ENCODE measurements at places on chromosomes 2 and 18. TPM values are rescaled to one million over a fixed set of nuclear protein-coding genes. Genes with fewer than 3 reads are reported as not detected.

KYNU gene
- 0.75 TPM for polyA plus RNA-seq

VAPA gene
- polyA plus RNA-seq: 164 TPM

MRPL44 gene
- polyA plus RNA-seq: 13.9 TPM

MAP2 gene
- polyA plus RNA-seq: 0.26 TPM

DPP4 gene
- 9.8 TPM for polyA plus RNA-seq

DNA sequence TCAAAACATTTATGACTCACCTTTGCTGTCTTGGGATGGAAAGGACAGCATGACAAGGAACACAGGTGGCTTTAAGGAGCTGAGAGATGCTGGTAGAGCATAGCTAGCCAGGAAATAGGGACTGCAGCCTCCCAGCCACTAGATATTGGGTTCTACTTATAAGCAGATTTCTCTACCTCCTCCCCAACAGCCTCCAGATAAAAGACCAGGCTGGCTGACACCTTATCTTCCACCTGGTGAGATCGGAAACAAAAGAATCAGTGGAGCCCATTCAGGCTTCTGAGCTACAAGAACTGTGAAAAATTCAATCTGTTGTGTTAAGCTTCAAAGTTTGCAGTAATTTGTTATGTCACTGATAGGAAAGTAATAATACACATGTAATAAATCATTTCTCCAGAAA lies 1278.5 kb upstream of the ZEB2 start:
- H3K27ac ChIP-seq: no peak overlapping the region
- H3K27me3 ChIP-seq: no peaks in the 10 kb centered on the region
- H3K4me3 ChIP-seq: no peak overlapping the region
- H3K36me3 ChIP-seq: no peaks in the 10 kb centered on the region

- no peaks in the 10 kb centered on the region for H3K27me3 ChIP-seq
- H3K27ac ChIP-seq: no peak overlapping the region
- H3K4me1 ChIP-seq: no peaks in the 10 kb centered on the region
These were observed 48.1 kb upstream of the ARL4C start for GRCh38 chr2:234544659-234545611.

DNA sequence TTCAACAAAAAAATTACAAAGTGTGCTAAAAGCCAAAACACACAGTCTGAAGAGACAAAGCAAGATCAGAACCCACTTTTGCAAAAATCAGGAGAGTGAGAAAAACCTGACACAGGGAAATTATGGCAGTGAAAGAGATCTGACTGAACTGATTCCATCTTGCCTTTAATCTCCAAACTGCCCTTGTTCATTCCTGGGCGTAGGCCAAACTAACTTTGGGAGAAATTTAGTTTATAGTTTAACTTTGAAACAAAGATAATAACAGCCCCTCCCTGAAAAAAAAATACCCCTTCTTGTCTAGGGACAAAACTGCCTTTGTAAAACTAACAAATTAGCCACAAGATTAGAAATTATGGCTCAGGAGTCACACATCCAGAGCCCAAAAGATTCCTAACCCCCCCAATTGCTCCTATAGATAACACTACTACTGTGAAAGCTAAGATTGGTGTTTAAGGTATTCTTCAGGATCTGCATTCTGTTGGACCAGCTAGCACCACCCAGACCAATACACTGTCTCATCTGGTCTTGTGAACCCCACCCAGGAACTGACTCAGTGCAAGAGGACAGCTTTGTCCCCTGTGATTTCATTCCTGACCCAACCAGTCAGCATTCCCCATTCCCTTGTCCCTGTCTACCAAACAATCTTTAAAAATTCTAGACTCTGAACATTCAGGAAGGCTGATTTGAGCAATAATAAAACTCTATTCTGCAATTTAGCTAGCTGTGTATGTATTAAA lies 226.1 kb upstream of the SH3BP4 start:
- H3K4me1 ChIP-seq: peaks cover 3% of the 10 kb centered on the region
- no peaks in the 10 kb centered on the region for H3K36me3 ChIP-seq
- DNase-seq: peak; percentile 27
- H3K27ac ChIP-seq: no peak overlapping the region
- H3K4me3 ChIP-seq: no peak overlapping the region

DNA sequence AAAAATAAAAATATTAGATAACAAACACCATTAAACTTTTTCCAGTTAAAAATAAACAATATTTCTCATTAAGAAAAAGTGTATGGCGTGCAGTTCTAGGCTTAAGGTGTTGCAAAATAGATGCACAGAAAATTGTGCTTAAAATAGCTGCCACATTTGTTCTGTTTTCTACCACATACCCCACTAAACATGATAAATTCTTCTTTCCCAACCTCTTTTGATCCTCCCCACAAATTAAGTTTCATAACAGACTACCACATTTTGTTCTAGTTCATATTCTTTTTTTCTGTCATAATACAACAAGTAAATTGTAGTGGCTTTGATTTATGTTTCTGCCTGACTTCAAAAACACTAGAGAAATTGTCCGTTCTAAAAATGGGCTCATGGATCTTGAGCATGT lies 64.5 kb downstream of the ARHGAP28 start:
- H3K36me3 ChIP-seq: peaks cover 3% of the 10 kb centered on the region
- no peaks in the 10 kb centered on the region for H3K27me3 ChIP-seq
- no peak for DNase-seq
- no peak overlapping the region for H3K4me3 ChIP-seq
- H3K27ac ChIP-seq: no peak overlapping the region

DNA sequence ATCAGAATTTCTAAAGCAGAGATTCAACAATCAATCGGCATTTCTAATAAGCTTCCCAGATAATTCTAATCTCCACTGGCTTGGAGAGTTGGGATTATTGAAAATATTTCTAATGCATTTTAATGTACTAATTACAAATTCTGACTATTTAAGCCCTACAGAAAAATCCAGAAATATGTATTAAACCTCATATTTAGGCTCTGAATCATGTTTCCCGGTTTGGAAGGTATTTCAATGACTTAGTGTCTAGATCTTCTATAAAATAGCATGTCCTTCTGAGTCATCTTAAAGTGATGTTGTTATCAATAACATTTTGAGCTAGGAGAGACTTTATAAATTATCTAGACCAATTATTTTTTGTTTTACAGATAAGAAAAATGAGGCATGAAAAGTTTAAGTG lies 258.8 kb upstream of the NRXN1 start:
- no peaks in the 10 kb centered on the region for H3K27me3 ChIP-seq
- no peaks in the 10 kb centered on the region for H3K4me1 ChIP-seq
- no peak overlapping the region for H3K27ac ChIP-seq
- no peaks in the 10 kb centered on the region for H3K36me3 ChIP-seq
- DNase-seq: peak; percentile 72
- no peak overlapping the region for H3K4me3 ChIP-seq

- H3K36me3 ChIP-seq: no peaks in the 10 kb centered on the region
- no peak overlapping the region for H3K27ac ChIP-seq
- H3K27me3 ChIP-seq: no peaks in the 10 kb centered on the region
- no peak overlapping the region for H3K4me3 ChIP-seq
- H3K4me1 ChIP-seq: no peaks in the 10 kb centered on the region
- no peak for DNase-seq
These were observed 114.3 kb downstream of the ARHGEF4 start for GRCh38 chr2:130951018-130951417.

GRCh38 chr2:168624028-168624427 lies 168.0 kb downstream of the CERS6 start:
- H3K27ac ChIP-seq: no peak overlapping the region
- H3K4me3 ChIP-seq: no peak overlapping the region
- DNase-seq: no peak
- H3K4me1 ChIP-seq: no peaks in the 10 kb centered on the region
- H3K27me3 ChIP-seq: no peaks in the 10 kb centered on the region

- H3K4me1 ChIP-seq: peaks cover 13% of the 10 kb centered on the region
- no peak overlapping the region for H3K27ac ChIP-seq
- no peaks in the 10 kb centered on the region for H3K27me3 ChIP-seq
- H3K36me3 ChIP-seq: no peaks in the 10 kb centered on the region
- H3K4me3 ChIP-seq: no peak overlapping the region
- no peak for DNase-seq
These were observed 33.3 kb downstream of the DOCK10 start for GRCh38 chr2:225008935-225009334.

- H3K27ac ChIP-seq: no peak overlapping the region
- no peaks in the 10 kb centered on the region for H3K27me3 ChIP-seq
- no peak for DNase-seq
- H3K4me1 ChIP-seq: no peaks in the 10 kb centered on the region
- no peak overlapping the region for H3K4me3 ChIP-seq
- no peaks in the 10 kb centered on the region for H3K36me3 ChIP-seq
These were observed 116.1 kb upstream of the CYP26B1 start for GRCh38 chr2:72263776-72264060.

- no peaks in the 10 kb centered on the region for H3K27me3 ChIP-seq
- H3K4me1 ChIP-seq: peaks cover 6% of the 10 kb centered on the region
- no peak overlapping the region for H3K4me3 ChIP-seq
These were observed 128.6 kb downstream of the NCK2 start for GRCh38 chr2:105873281-105873680.

DNA sequence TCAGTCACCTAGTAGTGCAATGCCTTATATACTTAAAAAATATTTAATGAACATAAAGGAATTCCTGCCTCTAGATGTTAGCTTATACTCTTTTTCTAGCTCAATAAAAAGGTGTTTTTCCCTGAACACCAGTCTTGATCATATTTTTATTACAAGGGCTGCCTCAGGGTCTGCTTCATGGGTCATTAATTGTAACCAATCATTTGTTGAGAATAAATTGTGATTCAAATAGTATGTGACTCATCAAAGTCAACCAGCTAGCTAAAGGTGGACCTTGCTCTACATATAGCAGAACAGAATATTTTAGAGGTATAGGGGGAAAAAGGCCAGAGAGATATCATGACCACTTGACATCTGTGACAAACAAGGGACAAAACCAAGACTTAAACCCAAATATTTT lies 114.0 kb downstream of the PIK3C3 start:
- H3K4me1 ChIP-seq: no peaks in the 10 kb centered on the region
- peaks cover 7% of the 10 kb centered on the region for H3K36me3 ChIP-seq

DNA sequence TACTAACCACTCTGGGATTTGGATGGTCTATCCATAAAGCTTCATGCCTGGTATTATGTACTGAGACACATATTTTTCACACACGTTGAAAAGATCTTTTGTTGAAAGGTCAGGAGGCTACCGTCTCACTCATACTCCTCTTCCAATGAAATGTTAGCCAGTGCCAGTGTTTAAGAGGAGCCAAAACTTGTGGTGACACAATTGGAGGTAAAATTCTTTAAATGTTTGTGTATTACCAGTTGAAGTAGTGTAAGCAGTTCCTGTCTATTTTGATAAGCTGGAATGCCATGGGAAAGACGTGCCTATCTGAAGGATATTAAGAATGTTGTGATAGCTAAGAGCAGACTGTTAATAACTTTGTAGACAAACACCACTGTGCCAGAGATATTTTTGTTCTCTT lies 32.1 kb downstream of the MARCHF7 start:
- no peak overlapping the region for H3K27ac ChIP-seq
- H3K4me1 ChIP-seq: peaks cover 4% of the 10 kb centered on the region
- DNase-seq: peak; percentile 56
- H3K36me3 ChIP-seq: peaks cover 32% of the 10 kb centered on the region

- no peaks in the 10 kb centered on the region for H3K27me3 ChIP-seq
- H3K36me3 ChIP-seq: no peaks in the 10 kb centered on the region
- no peak overlapping the region for H3K27ac ChIP-seq
These were observed 105.3 kb downstream of the PAX3 start for GRCh38 chr2:222193328-222193983.

DNA sequence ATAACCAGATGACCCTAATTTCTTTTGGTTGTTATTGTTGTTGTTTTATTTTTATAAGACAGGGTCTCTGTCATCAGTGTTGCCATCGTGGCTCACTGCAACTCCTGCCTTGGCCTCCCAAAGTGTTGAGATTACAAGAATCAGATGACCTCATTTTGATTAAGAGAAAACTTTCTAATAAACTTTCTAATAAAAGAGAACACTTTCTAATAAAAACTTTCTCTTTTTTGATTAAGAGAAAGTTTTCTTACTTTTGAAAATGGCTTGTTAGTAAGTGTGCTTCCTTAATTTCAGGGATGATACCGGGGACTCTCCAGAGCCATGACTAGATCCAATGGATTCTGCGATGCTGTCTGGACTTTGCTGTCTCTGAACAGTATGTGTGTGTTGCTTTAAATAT lies 7.7 kb downstream of the CENPA start:
- H3K27me3 ChIP-seq: no peaks in the 10 kb centered on the region
- peaks cover 4% of the 10 kb centered on the region for H3K36me3 ChIP-seq
- no peaks in the 10 kb centered on the region for H3K4me1 ChIP-seq
- DNase-seq: no peak
- H3K27ac ChIP-seq: no peak overlapping the region
- H3K4me3 ChIP-seq: no peak overlapping the region

- no peak overlapping the region for H3K4me3 ChIP-seq
- no peaks in the 10 kb centered on the region for H3K36me3 ChIP-seq
- no peaks in the 10 kb centered on the region for H3K4me1 ChIP-seq
- no peak for DNase-seq
- no peaks in the 10 kb centered on the region for H3K27me3 ChIP-seq
These were observed 323.9 kb upstream of the TFPI start for GRCh38 chr2:187878112-187878511.

Data from IMR-90 (cell line).